GM23248 (cell line): ENCODE measurements at places on chromosomes 2 and 18.

DNA sequence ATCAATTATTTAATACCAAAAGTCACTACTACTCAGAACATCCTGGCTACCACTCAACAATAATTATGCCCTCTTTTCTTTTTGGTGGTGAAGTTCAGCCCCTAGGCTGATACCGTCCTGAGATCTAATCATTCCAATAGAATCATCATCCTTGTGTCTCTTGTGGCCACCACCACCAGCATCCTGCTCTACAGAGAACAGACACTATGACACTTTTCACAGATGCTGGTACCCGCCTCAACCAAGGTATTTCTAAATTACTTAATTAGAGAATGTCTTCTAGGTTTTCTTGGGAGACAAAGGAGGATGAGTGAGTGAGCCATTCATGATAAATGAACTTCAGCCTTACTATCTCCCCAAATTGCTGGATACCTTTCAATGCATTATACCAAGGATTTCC lies 60.0 kb downstream of the TDRD15 start:
- no peak for DNase-seq

GRCh38 chr2:31888550-31888949 lies 122.3 kb downstream of the MEMO1 start:
- DNase-seq = no peak

GRCh38 chr2:231905026-231905425 lies 21.2 kb downstream of the NPPC start:
- DNase-seq = no peak

- DNase-seq = no peak
Observed at GRCh38 chr2:1446301-1446700, 33.0 kb downstream of the TPO start.

GRCh38 chr2:21644266-21644665 lies 520.5 kb downstream of the TDRD15 start:
- no peak for DNase-seq

DNA sequence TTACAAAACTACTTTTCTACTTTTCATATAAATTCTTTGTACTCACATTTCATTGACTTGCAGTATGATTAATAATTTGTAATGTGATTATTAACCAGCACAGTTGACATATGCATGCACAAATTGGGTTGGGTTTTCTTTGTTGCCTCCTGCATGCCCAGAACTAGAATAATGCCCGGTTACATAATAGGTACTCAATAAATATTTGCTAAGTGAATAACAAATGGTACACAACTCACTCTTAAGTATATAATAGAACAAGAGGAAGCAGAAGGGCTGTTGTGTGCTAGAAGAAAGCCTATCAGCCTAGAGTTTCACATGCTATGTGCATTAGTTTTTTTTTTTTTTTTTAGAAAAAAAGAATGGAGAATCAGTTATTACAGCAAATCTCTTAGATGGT lies 9.3 kb downstream of the RDH14 start:
- no peak for DNase-seq

- no peak for DNase-seq
Observed at GRCh38 chr18:52312346-52312745, 27.7 kb upstream of the DCC start.

- DNase-seq = peak; percentile 66
Observed at GRCh38 chr2:232292395-232293154, 86.0 kb upstream of the ALPP start.

DNA sequence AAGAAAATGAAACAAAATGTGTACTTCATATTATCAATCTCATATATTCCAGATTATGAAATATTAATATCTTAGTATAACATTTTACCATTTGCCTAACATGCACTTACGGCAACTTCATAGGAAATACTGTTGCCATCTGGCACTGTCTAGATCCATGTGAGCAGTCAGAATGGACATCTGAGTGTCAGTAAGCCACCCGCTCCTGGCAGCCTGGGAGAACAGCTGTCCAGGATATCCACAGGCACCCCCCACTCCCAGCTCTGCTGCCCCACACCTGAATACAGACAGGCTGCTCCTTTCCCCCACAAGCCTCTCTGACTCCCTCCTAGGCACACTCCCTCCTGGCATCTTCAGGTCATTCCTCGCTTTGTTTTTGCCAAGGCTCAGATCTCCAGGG lies 127.0 kb downstream of the GAREM1 start:
- DNase-seq = no peak

- DNase-seq = peak; percentile 32
Observed at GRCh38 chr18:10290638-10291235, 163.7 kb upstream of the APCDD1 start.

GRCh38 chr2:53475766-53476165 lies 291.8 kb upstream of the CHAC2 start:
- peak; percentile 23 for DNase-seq

DNA sequence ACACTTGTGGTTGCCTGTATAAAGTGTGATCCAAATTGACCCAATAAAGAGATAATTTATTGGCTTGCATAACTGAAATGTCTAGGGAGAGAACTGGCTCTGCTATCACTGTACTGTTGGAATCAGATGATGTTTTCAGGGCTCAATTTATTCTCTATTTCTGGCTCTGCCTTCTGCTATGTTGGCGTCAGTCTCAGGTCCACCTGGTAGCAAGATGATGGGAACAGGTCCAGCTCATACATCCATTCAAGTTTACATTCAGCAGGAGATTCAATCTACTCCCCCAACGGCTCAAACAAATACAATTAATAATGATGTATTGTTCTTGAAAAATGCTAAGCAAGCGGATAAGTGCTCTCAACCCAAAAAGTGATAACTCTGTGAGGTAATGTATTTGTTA lies 297.7 kb upstream of the SYT4 start:
- DNase-seq = no peak

DNA sequence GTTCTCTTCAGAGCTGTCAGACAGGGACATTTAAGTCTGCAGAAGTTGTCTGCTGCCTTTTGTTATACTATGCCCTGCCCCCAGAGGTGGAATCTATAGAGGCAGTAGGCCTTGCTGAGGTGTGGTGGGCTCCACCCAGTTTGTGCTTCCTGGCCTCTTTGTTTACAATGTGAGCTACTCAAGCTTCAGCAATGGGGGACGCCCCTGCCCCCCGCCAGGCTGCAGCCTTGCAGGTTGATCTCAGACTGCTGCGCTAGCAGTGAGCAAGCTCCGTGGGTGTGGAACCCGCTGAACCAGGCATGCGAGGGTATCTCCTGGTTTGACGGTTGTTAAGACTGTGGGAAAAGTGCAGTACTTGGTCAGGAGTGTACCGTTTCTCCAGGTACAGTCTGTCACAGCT lies 24.0 kb upstream of the PAIP2B start:
- no peak for DNase-seq

- DNase-seq = peak; percentile 17
Observed at GRCh38 chr2:12261986-12262680, 454.6 kb upstream of the TRIB2 start.

- DNase-seq = no peak
Observed at GRCh38 chr2:233225230-233226068, 26.0 kb upstream of the ATG16L1 start.

DNA sequence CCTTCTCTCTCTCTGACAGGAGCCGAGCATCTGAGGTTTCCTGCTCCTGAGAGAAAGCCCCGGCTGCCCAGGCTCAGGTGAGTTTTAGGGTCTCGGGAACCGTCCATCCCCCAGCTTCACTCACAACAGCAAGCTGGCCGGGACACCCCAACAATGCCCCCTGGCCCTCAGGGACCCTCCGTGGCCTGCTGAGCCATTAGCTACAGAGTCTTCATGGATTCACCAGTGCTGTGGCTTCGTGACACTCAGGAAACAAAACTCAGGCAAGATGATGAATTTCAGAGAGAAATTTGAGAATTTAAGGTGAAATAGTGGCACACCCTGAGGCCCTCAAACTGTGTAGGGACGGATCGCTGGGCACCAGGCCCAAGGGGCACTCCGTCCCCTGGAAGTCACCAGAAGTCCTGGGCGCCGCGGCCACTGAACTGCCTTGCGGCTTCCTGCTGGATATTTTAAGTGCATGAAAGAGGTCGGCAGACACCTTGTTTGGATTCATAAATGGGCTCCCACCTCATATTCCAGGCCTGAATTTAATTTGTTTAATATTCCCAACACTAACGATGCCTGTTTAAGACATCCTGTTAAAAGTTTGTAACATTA lies 368.3 kb upstream of the SALL3 start:
- no peak for DNase-seq

DNA sequence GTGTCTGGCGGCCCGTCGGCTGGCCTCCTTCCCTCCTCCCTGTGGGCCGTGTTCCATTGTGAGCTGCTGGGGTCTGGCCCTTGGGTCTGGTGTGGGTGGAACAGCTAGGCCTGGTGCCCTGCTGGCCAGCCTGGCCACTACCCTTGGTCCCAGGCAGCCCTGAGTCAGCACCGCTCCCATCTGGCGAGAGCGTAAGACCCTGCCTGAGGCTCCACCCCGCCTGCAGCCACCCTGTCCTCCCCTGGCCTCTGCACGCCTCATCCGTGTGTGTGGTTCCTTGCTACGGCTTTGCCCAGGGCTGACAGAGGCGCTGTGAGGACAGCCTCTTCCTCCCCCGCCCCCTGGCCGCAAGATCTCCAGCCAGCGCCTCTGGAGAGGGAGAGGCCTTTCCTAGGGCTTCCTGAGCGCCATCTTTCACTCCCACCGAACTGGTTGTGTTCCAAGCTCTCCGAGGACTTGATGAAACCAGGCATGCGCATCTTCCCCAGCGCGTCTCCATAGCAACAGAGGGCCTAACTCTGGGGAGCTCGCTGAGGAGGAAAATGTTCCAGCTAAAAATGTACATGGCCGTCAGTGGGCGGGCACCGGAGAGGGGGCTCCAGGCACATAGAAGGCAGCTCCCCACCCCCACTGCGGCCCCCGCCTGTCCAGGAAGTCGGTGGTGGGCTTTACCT lies 83.0 kb downstream of the STPG4 start:
- DNase-seq = peak; percentile 99

- DNase-seq = no peak
Observed at GRCh38 chr2:192978395-192978794, 783.7 kb upstream of the TMEFF2 start.
